Omental fat pad (tissue), 4 donors: ENCODE measurements at places on chromosomes 12 and 14. TPM values are rescaled to one million over a fixed set of nuclear protein-coding genes. Genes with fewer than 3 reads are reported as not detected.
A peak's percentile ranks its signal among the peaks of the same experiment; 100 is the strongest.

DNA sequence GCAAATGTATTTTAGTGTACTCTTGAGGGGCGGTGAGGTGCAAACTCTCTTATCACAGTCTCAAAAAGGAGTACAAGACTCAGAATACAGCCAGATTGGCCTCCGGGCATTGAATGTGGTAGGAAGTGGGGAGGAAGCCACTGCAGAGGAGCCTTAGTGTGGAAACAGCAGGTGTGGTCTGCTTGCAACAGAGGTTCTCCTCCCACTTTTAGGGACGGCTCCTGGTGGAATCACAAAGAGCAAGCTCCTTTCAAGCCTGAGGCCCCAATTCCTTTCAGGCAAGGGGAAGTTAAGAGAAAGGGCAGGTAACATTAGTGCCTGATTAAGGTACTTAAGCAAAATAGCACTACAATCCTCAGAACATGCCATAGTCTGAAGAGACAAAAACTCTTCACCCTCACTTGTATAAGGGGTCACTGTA lies 23.7 kb upstream of the SLC2A3 start:
- DNase-seq: no peak

Gene PLEKHA5
- total RNA-seq: 11.3 TPM

GRCh38 chr12:125140279-125141209 lies 75.3 kb downstream of the AACS start:
- no peak for DNase-seq

DNA sequence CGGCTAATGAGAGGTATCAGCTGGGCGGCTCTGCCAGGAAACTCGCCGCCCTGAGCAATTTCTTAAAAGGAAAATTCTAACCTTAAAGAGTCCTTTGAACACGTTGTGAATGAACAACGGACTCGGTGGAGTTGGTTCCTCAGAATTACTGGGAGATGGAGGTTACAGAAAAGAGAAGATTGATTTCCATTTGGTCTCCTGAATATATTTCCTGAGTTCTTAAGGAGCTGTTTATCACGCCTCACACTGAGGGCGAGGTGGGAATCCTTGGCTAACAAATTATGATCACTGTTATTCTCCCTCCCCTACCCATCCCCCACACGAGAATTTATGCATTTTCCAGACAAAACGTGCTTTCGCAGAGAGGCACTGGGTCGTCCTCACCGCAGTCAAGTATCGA lies 194.5 kb upstream of the C14orf180 start:
- DNase-seq: no peak

Gene MYF5
- total RNA-seq: not detected

DNA sequence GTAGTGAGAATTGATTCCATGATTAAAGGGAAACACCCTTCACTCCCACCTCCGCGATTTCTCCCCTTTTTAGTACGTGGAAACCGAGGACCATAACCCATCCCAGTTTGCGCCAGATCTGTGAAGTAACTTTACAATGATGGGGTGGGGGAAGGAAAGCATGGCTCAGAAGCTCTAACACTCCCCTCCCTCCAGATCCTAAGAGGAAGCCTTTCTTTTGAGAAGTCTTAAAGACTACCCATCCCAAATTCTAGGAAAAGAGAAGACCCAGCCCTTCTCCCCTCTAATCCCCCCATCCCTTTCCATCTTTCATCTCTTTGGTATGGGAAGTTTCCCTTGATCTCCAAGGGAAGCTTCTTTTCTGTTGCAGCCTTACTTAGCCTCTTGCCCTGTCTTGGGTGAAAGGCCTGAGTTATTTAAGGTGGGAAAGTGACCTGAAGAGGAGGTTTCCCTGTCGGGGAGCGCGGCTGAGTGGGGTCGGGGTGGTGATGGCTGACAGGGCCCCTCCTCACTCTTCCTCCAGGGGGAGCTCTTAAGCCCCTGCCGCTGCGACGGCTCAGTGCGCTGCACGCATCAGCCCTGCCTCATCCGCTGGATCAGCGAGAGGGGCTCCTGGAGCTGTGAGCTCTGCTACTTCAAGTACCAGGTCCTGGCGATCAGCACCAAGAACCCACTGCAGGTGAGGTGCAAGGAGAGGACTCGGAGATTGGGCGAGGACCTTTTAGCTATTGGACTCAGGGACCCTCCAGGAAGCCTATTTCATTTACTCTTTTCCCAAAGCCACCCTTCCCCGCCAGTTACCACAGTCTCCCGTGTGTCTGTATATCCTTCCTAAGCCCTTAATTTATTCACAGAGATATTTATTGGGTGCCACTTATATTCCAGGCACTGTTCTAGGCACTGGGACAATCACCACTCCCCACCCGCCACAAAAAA lies 1.8 kb downstream of the MARCHF9 start:
- no peak for DNase-seq

DNA sequence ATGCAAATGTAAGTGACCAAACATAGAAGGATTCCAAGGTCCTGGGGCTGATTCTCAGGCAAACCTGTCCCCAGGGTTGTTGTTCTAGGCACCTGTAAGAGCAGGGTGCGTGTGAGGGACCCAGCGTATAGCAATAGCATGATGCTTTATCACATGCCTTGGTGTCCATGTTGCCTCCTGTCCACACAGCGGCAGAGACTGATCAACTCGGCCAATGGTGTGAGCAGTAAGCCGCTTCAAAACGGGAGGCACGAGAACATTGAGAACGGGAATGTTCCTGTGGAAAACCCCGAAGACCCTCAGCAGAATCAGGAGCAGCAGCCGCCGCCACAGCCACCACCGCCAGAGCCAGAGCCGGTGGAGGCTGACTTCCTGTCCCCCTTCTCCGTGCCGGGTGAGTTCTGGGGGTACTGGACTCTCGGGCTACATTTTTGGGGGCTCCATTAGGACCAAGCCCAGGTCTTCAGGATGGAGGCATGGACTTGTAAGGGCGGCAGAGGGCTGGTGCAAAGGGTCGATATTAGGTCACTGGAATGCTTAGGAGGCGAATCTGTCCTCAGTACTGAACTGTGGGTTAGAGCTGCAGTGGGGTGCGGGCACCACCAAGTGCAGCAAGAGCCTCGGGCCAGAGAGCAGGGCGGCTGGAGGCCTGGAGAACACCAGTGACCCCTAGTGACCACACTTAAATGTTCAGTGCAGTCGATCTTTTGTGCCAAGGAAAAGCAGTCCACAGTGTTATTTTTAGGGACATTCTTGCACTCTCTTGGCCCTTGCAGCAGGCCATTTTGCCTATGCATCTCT lies 57.2 kb upstream of the RIN3 start:
- DNase-seq: no peak

DNA sequence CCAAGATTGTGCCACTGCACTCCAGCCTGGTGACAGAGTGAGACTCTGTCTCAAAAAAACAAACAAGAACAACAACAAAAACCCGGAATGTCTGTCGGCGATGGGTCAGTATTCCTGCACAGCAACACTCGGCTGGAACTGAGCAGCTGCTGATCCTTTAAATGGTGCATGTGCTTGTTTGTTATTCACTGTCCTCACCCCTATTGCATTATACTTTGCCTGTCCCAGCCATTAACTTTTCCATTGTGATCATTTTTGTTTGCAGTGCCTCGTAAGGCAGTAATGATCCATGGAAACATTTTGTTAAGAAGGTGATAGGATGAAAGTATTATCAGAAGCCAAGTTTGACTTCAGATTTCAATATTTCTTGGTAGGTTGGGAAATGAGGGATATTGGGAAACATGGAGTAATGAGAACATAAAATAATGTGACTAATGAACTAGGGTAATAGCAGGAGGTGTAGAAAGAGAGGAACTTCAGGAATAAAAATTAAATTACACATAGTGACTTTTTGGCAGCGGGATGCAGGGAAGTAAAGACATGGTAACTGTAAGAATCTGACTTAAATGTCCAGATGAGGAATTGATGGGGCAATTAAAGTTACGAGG lies 6.1 kb downstream of the ACSS3 start:
- no peak for DNase-seq

Gene CLECL1
- total RNA-seq: not detected

DNA sequence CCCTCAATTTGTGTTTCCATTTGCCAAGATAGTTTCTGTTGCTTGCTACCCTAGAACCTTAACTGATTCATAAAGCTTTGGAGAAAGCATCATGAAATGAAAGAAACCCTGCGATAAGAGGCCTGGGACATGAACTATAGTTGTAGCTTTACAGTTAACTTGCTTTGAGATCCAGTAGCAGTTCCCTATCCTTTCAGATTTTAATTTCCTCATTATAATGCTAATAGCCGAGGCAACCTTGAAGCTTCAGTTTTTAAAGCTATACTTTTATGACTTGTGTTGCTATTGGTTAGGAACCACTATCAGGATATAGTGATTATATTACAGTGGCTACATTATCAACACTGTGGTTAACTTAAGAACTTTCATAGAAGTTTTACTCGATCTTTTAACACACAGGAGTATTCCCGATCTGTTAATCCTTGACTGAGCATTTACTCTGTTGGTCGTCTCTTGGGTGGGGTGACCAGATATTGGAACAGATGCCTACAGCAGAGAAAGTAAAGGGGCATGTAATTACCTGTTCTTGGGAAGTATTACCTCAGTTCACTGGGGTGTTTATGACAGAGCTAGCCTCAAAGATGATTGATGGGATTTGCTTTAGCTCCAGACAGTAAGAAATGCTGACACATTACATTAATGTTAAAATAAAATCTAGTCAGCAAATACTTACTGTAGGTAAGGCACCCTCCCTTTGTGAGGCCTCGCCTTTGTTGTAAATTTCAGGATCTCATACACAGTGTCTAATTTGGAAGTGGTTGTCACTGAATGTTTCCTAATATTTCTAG lies 86.2 kb upstream of the CSRP2 start:
- no peak for DNase-seq

Gene TIMELESS
- total RNA-seq: 3.2 TPM

GRCh38 chr14:101072945-101073597 lies 169.5 kb upstream of the RTL1 start:
- DNase-seq: peak; percentile 34

DNA sequence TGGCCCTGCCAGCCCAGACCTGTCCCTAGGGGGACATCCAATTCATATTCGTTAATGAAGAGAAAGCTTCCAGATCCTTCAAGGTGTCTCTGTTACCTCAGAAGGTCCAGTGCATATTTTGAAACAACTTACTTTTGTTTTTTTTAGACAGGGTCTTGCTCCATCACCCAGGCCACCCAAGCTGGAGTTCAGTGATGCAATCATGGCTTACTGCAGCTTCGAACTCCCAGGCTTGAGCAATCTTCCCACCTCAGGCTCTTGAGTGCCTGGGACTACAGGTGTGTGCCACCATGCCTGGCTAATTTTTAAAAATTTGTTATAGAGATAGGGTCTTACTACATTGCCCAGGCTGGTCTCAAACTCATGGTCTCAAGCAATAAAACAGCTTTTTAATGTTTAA lies 48.4 kb downstream of the B4GALNT3 start:
- DNase-seq: no peak

- DNase-seq: no peak
Observed at GRCh38 chr12:107164392-107164791, 71.0 kb upstream of the CRY1 start.

Gene AICDA
- not detected for total RNA-seq

DNA sequence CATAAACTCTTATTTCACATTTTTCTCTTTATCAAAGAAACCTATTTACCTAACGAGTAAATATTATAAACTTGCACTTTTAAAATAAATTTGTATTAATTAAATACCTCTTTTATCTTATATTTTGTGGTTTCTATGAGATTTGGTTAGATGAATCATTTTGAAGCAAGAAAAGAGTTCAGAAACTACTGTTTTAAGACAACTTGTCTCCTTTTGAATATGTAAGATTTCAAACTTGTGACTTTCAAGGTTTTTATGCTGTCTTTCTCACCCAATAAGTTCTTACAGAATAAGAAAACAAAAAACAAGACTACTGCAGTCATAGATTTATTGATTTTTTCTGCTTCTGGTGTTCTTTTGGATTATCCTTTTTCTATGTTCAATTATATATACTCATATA lies 339.0 kb downstream of the SNAPC1 start:
- no peak for DNase-seq

Gene MYO1H
- total RNA-seq: not detected

DNA sequence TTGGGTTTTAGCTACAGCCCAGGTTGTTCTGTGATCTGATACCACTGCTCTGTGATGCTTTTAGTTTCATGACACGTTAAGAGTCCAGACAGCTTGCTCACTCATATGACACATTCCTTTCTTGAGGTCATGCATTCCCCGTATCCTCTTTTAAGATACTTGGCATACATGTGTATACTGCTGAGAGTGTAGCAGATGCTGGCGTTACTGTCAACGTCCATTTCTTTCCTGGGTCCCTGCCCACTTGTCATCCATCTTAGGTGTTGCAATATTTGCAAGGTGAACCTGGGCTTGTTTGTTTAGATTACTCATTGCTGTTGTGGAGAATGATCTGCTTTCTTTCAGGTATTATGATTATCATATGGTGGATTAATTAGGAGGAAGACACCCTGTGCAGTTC lies 9.1 kb upstream of the EMP1 start:
- no peak for DNase-seq

Gene MYBPC1
- total RNA-seq: not detected
